Fibroblast of villous mesenchyme (primary cell): ENCODE measurements at places on chromosomes 1 and 21.

DNA sequence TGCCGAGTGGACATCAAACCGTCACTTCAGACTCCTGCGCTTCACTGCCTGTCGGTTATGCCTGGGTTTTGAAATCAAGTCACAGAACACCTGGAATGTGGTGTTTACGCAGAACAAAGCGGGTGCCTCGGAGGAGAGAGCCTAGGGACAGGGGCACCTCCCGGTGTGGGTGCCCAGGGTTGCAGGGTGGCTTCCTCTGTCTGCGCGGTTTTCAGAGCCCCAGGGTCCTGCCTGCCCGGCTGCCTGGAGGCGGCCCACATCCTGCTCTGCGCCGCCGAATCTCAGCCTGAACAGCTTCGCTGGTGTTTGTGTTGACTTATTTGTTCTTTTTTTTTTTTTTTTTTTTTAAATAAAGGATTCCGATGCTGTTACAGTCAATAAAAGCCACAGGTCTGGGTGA, 113.5 kb upstream of the COL6A1 start:
- DNase-seq: no peak

GRCh38 chr1:52002038-52002917, 11.8 kb upstream of the RAB3B start:
- peak; percentile 91 for DNase-seq

- DNase-seq: no peak
Observed at GRCh38 chr1:62003777-62004176, 190.9 kb upstream of the L1TD1 start.

DNA sequence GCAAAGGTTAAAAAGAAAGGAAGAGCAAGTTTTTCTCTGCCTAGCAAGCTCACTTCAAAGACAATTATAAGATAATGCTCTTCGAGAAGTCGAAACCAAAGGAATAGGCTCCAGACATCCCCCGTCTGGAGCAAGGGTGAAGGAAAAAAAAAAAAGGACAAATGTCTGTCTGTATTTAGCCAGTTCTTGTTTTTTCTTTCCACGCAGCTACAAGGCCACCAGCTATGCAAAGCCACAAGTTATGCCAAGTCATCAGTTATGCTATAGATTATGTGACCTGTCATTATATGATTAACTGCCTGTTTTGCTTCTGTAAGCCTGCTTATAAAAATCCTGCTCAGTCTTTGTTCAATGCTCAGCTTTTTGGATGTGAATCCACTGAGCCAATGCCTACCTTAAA, 2.4 kb upstream of the THEM5 start:
- no peak for DNase-seq

GRCh38 chr1:53122201-53122885, 20.1 kb downstream of the SLC1A7 start:
- no peak for DNase-seq

GRCh38 chr1:26537951-26538352, 8.4 kb downstream of the RPS6KA1 start:
- DNase-seq: peak; percentile 21

- DNase-seq: no peak
Observed at GRCh38 chr21:37228003-37228400, 39.1 kb downstream of the VPS26C start.

GRCh38 chr1:78036450-78036849, 9.3 kb upstream of the GIPC2 start:
- no peak for DNase-seq

DNA sequence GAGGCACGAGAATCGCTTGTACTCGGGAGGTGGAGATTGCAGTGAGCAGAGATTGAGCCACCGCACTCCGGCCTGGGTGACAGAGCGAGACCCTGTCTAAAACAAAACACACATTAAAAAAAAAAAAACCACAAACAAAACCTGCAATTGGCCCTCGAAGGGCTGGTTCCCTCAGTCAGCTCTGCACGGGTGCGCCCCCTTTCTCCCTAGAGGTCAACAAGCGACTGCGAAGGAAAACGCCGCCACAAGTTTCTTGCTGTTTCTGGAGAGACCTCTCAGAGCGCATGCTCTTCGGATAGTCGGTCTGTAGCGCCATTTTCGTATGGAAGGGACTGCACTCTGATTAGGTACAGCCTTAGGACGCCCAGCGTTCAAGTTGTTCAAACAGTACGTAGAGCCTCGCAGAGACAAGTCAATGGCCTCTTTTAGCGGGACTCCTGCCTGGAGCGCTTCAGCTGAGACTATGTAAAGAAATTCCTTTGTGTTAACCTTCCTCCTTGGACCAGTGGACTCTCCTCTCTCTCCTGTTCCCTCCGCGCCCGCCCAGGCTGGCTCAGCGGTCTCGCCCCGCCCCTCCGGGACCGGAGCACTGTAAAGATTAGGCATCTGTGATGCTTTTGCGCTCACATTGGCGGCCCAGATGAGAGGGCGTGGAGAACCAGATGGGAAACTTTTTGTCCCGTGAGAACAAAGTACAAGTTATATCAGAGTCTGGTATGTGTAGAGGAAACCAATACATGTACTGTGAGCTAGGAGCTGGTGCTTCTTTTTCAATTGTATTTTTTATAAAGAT, 1.0 kb upstream of the CDC14A start:
- DNase-seq: peak; percentile 91

DNA sequence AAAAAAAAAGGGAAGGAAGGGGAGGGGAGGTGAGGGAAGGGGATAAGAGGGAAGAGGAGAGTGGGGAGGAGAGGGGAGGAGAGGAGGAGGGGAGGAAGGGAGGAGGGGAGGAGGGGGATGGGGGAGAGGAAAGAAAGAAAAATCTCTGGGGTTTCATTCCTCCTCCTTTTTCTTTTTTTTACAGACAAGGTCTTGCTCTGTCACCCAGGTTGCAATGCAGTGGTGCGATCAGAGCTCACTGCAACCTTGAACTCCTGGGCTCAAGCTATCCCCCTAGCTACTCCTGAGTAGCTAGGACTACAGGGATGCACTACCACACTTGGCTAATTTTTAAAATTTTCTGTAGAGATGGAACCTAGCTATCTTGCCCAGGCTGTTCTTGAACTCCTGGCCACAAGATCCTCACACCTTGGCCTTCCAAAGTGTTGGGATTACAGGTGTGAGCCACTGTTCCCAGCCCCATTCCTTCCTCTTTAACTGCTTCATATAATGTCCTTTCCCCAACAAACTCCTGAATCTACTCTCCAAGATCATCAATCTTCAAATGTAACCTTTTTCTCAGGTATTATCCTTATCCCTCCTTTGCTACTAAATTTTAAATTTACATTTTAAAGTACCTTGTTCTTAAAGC, 23.2 kb downstream of the GON4L start:
- DNase-seq: no peak

DNA sequence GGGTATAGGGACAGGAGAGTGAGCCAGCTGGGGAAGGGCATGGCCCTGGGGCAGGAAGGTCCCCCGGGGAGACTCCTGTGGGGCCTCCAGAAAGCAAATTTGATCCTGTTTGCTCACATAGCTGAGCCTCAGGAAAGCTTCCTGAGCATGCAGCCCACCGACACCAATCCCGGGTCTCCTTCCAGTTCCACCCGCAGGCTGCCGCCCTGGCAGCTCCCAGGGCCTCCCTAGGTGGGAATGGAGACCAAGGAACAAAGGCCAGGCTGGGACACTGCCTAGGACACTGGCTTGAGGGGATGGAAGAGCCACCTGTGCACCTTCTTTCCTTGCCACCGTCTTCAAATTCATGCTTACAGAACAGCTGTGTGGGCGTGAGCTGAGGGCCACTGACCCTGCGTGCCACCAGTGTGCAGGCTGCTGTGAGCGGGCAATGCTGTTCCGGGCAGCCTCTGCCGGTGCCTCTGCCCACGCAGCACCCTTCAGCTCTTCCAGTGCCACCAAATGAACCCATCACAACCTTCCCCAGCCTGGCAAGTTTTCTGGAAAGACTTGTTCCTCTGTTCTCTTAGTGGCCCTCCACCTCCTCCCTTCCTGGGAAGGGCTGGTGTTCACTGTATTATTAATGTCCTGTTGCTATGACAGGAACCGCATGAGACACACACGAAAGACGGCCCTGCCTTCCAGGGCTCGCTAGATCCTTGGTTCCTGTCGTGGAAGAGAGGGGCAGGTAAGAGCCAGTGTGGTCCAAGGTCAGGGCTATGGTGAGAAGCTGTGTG, 53.6 kb downstream of the ACBD3 start:
- DNase-seq: no peak

GRCh38 chr1:211893260-211893659, 62.7 kb upstream of the LPGAT1 start:
- DNase-seq: no peak

DNA sequence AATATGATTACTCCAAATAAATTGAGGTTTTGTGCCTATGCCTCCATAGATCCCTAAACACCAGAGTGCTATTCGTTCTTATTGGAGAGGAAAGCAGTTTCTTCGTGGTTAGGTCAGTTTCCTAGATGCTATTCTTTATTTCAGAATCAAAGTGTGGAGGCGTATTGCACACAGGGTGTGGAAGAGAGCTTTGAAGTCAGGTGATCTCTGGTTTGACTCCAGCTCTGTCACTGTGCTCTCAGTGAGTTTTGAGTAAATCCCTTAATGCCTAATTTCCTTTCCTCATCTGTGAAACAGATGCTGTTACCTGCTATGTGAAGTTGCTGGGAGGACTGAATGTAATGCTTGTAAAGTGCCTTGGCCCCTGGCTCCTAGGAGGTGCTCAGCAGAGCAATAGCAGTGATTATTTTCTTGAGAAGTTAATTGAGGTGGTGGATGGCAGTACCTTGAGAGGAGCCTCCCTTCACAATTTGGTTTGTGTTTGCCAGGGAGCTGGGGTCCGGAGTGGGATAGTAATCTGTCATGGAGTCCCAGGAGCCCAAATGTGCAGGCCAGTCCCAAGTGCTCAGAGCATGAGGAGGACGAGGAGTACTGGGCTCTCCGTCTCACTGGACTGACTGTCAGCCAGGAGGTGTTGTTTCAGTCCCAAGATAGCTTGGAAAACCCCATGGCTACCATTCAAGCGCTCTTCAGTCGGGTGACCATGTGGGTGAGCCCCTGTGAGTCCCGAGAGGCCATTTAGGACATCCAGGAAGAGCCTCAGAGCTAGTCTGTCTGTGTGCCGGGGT, 14.9 kb downstream of the NTPCR start:
- DNase-seq: peak; percentile 22

GRCh38 chr1:59690171-59690930, 124.4 kb upstream of the HOOK1 start:
- DNase-seq: no peak
